D341Med (cell line): ENCODE measurements at places on chromosomes 11 and 22.

- peak; percentile 58 for DNase-seq
Observed at GRCh38 chr11:61826930-61827570, 1.1 kb upstream of the FADS2 start.

- DNase-seq, result no peak
Observed at GRCh38 chr11:128305588-128305987, 281.8 kb downstream of the ETS1 start.

- no peak for DNase-seq
Observed at GRCh38 chr11:124978316-124978715, 24.3 kb downstream of the CCDC15 start.

DNA sequence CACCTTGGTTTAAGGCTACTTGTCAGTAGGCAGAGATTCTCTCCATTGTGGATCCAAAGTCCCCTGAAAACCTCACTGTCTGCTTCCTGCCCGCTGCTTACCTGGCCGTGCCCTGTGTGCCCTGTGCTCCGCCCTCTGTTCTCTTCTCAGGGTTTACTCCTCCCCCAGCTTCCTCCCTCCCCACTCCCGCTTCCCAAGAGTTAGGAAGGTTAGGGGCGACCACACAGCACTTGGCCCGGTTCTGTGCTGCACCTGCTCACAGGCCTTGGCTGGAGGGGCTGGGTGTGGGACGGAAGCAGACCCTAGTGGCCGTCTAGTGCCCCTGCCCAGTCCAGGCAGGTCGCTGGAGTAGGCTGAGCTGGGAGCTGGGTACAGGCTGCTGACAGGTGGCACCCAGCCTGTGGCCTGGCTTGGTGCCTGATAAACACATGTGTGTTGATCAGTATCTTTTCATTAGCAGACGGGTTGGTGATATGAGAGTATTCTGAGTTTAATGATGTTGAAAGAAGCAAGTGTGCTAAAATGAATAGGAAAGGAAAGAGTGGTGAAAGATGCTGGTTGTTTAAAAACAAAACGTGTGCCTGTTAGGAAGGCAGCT lies 40.5 kb downstream of the GRAMD4 start:
- no peak for DNase-seq

DNA sequence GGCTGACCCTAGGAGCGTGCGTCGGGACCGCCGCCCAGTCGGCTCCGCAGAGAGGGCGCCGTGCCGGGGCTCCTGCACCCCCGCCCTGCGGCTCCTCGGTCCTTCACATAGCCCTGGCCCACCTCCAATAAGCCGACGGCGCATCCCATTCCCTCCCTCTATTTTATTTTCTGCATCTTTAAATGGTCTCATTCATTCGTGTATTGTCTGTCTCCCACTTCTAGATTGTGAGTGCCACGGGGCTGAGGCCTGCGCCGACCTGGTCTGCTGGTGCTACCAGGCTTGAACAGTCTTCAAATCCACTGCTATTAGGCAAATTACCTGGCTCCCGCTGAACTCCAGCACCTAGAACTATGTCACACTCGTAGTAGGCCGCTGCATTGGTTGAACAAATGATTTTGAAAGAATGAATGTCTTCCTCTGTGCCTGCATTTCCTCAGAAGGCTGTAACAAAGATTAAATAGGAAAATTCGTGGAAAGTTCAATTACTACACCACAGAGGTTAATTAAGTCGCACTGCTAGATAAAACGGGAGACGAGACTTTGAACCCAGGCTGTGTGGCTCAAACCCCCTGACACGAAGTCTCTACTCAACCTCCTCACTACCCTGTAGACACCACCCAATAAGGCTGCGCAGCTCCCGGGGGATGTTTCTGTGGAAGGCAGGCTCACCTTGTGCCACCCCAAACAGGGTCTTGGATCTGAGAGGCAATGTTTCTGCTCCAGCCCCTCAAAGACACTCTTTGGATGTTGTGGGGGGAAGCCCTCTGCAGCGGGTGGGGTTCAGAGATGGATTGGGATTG lies 1.2 kb upstream of the PPP1R14B start:
- no peak for DNase-seq
